ENCODE measurements at places on chromosomes 1 and 21.

DNA sequence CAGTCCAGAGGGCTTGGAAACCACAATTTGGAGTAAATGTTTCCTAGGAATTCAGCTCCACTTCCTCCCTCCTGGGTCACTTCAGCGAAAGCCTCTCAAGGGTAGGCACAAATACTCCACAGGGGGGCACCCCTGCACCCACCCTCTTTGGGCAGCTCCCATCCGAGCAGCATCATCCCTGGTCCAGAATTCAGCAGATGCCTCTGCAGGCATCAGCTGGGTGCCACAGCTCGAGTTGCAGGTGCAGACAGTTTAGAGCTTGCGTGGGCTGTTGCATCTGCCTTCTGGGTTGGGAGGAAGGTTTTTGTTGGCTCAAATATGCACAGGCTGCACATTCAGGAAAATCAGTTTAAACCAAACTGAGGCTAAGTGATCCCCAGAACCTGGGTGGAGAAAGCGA, 25.0 kb downstream of the KANK4 start:
- DNase-seq, result no peak

GRCh38 chr1:39711966-39712340, 20.7 kb upstream of the HPCAL4 start:
- no peak for DNase-seq

- DNase-seq, result no peak
These were observed 5.2 kb downstream of the SUSD4 start for GRCh38 chr1:223358826-223359225.

DNA sequence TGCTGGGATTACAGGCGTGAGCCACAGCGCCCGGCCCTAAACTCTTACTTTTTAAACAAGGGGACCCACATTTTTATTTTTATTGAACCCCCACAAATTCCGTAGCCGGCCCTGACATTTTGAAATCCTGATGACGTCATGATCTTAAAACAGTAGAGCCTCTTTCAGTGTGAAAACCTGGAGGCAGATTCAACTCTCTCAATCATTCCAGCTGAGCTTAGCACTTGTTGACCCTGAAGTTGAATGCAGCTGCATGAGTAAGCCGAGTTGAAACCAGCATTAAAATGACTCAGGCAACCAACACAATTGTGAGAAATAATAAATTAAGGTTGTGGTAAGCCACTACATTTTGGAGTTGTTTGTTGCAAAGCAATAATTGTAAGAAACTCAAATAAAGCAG, 93.9 kb upstream of the ADGRL4 start:
- DNase-seq, result no peak

GRCh38 chr1:46530791-46531409, 20.5 kb downstream of the KNCN start:
- no peak for DNase-seq

DNA sequence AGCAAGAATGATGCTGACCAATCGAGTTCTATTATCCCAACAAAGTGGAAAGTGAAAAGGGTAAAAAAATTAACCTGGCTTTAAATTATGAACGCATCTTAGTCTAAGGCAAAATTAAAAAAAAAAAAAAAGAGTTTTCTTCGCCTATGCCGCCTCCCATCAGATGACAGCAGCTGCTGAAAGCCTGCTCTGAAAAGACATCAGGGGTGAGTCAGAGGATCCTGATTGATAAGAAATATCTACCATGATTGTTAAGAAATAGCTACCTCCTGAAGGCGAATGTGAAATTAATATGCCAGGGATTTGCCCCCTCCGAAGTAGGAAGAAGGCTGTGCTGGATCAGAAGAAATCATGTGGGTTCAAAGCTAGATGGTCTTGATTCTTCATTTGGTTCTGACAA, 216.8 kb upstream of the C1orf87 start:
- DNase-seq, result no peak

DNA sequence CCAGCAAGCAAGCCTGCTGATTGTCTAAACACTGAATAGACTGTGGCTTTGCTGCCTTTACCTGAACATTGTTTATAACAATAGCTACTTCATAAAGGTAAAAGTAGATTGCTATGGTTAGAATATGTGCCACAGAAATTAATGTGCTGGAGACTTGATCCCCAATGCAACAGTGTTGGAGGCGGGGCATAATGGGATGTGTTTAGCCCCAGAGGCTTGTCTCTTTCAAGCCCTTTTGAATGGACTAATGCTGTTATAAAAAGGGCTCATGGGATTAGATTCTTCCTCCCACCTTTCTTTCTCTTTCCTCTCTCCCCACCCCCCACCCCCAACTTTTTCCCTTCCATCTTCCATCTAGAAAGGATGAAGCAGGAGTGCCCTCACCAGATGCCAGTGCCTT, 80.2 kb upstream of the PPP2R5A start:
- no peak for DNase-seq

DNA sequence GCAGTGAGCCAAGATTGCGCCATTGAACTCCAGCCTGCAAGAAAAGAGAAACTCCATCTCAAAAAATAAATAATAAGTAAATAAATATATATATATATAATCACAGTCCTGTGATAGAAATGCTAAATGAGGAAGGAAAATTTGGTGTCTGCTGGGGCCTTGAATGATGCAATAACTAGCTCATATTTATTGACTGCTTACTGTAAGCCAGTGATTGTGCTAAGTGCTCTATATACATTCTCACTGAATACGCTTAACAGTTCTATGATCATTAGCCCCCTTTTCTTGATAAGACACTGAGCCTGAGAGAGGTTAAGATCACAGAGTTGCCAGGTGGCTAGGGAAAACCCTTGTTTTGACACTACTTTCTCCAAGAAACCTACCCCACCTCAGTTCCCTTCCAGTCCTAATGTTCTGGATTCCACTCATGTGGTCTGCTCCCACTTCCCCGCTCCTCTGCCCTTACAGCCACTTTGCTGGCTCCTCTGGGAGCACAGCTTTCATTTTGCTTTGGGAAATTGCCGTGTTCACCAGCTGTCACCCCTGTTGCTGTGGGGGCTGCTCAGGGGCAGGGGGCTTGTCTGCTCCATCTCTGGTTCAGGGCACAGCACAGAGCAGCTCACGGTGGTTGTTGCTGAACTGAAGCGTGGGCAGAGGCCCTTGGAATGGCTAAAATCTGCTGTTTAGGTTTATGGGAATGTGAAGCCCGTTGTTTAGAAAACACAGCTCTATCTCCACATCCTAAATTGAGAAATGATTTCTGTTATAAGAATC, 2.5 kb upstream of the BMP8A start:
- no peak for DNase-seq

DNA sequence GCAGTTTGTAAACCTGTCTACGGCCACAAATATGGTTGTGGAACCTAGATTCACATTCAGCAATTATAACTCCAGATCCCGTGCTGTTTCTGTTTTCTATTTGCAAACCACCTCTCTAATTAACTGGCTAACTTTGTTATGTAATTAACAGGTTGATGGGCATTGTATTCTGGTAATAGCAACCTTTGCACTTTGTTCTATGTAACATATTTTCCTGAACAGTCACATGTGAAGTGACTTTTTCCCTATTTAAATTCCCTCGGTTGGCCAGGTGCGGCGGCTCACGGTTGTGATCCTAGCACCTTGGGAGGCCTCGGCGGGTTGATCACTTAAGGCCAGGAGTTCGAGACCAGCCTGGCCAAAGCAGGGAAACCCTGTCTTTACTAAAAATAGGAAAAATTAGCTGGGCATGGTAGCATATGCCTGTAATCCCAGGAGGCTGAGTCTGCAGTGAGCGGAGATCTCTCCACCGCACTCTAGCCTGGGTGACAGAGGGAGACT, 1.4 kb downstream of the ACADM start:
- no peak for DNase-seq

GRCh38 chr1:219304227-219305226, 130.8 kb downstream of the LYPLAL1 start:
- no peak for DNase-seq

Data from effector CD8-positive, alpha-beta T cell (primary cell).